Epithelial cell of prostate (primary cell): ENCODE measurements at places on chromosomes 4 and X.

GRCh38 chr4:158234671-158235070 is 24.4 kb downstream of the TMEM144 start:
- no peak for DNase-seq

- DNase-seq: no peak
Measured at GRCh38 chr4:20193141-20193936, 58.4 kb upstream of the SLIT2 start.

- peak; percentile 96 for DNase-seq
Measured at GRCh38 chr4:89111833-89112563, 665 bp downstream of the TIGD2 start.

- DNase-seq: no peak
Measured at GRCh38 chr4:120000591-120001296, 65.9 kb downstream of the MAD2L1 start.
